ENCODE measurements at places on chromosomes 4 and X. TPM values are rescaled to one million over a fixed set of nuclear protein-coding genes. Genes with fewer than 3 reads are reported as not detected.

DNA sequence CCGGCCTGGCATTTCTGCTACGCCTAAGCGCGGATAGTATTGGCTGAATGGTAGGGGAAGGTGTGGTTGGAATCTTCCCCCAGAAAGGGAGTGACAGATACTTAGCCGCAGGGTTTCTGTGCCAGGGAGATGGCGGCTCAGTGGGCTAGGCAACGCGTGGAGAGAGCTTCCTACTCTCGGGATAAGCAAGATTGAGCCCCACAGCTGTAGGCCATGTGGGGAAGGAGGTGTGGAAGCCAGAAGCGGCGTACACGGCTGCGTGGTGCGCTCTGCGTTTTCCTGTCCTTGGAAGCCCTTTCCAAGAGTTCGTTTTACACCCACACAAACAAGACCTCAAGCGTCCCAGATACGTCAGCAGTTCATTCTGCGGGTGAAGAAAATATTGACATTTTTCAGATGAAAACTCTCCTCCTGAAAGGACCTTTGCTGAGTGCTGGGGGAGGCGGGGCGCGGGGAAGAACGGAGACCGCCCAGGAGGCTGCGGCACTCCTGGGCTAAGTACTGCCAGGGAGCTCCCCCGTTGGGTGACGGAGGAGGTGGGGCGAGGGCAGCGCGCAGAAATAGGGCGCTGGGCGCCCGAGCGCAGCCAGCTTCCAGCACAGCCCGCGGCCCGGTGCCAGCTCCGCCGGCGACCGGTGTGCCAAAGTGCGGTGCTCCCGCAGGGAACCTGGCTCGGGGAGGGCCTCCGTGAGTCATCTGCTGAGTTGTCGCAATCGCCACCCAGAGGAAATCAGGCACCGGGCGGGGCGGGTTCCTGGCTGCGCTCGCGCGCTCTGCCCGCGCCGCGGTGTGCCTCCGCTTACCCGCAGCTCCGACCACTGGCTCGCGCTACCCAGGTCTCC is at the start of gene GPAT3:
GPAT3 (plus strand) TSS at position 589 of the 842 bp plus-strand sequence. CDS start 515 bp downstream, outside the sequence.
- peaks cover 74% of the 10 kb centered on the region for H3K27me3 ChIP-seq
- no peak within 1 kb of the TSS for H3K27ac ChIP-seq
- DNase-seq: peak; percentile 87
- H3K4me3 ChIP-seq: peak within 1 kb of the TSS; percentile 77
- no peaks in the 10 kb centered on the region for H3K36me3 ChIP-seq

- no peak overlapping the region for H3K4me3 ChIP-seq
- H3K27ac ChIP-seq: no peak overlapping the region
- no peaks in the 10 kb centered on the region for H3K27me3 ChIP-seq
- DNase-seq: no peak
- peaks cover 43% of the 10 kb centered on the region for H3K36me3 ChIP-seq
These were observed 236.7 kb downstream of the FRAS1 start for GRCh38 chr4:78293821-78294301.

GRCh38 chrX:49155243-49155899 is 7.2 kb upstream of the MAGIX start:
- H3K36me3 ChIP-seq: no peaks in the 10 kb centered on the region
- peak overlapping the region; percentile 72 for H3K4me3 ChIP-seq
- DNase-seq: peak; percentile 77

DNA sequence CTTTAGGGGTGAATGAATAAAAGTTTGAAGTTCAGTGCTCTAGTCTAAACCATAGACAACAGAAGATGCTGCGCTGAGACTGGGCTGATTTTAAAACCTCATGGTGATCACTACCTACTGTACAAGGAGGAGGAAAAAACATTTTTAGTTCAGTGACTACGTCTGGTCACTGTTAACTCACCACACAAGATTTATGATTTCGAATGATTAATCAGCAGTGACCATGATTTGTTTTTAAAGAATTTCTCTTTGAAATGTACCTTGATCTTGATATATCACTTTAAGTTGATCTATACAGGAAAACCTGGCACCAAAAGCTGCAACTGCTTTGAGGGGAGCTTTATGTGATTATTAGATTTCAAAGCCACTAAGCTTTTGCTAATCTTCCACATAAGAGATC is 286.3 kb downstream of the PDGFC start:
- no peak for DNase-seq
- H3K27ac ChIP-seq: peak overlapping the region; percentile 50
- H3K27me3 ChIP-seq: no peaks in the 10 kb centered on the region
- no peaks in the 10 kb centered on the region for H3K36me3 ChIP-seq
- no peak overlapping the region for H3K4me3 ChIP-seq

- H3K36me3 ChIP-seq: no peaks in the 10 kb centered on the region
- H3K27me3 ChIP-seq: no peaks in the 10 kb centered on the region
- no peak overlapping the region for H3K27ac ChIP-seq
These were observed 34.3 kb downstream of the IRF2 start for GRCh38 chr4:184439856-184440594.

GRCh38 chrX:138865093-138865649 is 153.7 kb upstream of the FGF13 start:
- H3K36me3 ChIP-seq: no peaks in the 10 kb centered on the region
- H3K27me3 ChIP-seq: no peaks in the 10 kb centered on the region
- H3K4me3 ChIP-seq: no peak overlapping the region
- no peak for DNase-seq
- H3K27ac ChIP-seq: no peak overlapping the region

DNA sequence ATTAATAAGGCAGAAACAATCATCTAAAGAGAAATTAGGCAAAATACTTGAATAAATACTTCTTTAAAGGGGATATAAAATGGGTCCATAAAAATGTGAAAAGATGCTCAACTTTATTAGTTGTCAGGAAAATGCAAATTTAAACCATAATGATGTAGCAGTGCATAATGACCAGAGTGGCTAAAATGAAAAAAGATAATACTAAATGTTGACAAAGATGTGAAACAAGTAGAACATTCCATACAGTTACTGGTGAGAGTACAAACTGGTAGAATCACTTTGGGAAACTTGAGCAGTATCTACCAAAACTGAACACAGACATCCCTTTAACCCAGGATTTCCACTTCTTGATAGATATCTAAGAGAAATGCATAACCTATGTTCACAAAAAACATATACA is 5.0 kb downstream of the ARSJ start:
- H3K27me3 ChIP-seq: peaks cover 25% of the 10 kb centered on the region
- H3K36me3 ChIP-seq: no peaks in the 10 kb centered on the region
- no peak overlapping the region for H3K27ac ChIP-seq
- H3K4me1 ChIP-seq: no peaks in the 10 kb centered on the region
- no peak overlapping the region for H3K4me3 ChIP-seq

The ALPK1 gene
- total RNA-seq: not detected

DNA sequence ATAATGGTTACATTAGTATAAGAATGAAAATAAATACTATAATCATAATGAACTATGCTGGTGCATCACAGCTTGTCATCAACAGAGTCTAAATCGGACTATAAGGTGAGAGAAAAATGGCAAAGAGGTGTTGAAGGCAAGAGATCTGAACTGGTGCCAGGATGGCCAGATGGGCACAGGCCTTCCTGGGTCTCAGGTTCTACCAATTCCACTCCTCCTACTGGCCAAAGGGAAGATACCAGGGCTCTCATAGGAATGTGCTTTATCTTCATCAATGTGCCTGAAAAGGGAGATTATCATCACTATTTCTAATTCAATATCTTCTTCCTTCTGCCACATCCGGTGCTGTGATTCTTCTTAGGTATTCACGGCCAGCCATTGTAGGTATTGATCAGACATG is 107.6 kb downstream of the GASK1B start:
- peak; percentile 49 for DNase-seq
- no peaks in the 10 kb centered on the region for H3K27me3 ChIP-seq
- no peaks in the 10 kb centered on the region for H3K36me3 ChIP-seq
- no peaks in the 10 kb centered on the region for H3K4me1 ChIP-seq

The MAGEB10 gene
- not detected for total RNA-seq

GRCh38 chr4:173398779-173399415 is at the start of gene SCRG1:
TSS of gene SCRG1 (minus strand) at chr4:173399116. CDS start at chr4:173391414, 7,702 bp downstream.
- no peak for DNase-seq
- no peaks in the 10 kb centered on the region for H3K4me1 ChIP-seq
- no peaks in the 10 kb centered on the region for H3K27me3 ChIP-seq
- no peak within 1 kb of the TSS for H3K4me3 ChIP-seq
- no peaks in the 10 kb centered on the region for H3K36me3 ChIP-seq
- H3K27ac ChIP-seq: no peak within 1 kb of the TSS

DNA sequence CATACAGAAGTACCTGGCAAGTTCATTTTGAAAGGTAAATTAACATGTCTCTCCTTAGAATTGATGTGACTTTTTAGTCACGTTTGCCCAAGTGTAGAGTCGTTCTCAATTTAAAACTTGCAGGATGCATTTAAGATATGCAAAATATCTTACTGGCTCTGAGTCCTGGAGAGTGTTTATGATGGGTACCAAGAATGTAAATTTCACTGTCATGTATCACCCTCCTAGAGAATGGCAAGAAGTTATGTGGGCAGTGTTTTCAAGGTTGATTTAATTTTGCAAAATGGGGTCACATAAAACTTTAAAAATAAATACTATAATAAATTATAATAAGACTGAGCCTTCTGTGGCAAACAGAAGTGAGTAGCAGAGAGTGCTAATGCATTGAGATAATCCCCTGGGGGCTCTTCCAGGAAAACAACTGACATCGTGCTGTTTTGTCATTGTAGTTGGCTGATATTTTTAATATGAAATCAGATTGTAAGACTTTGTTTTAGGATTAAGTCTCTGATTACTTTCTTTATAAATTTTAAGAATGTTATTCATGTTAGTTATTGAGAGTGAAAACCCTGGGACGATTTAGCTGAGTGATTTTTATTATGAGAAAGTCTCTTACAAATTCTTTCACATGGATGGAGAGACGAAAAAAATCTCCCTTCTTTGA is 103.0 kb downstream of the AFF1 start:
- peaks cover 47% of the 10 kb centered on the region for H3K4me1 ChIP-seq
- peak overlapping the region; percentile 98 for H3K27ac ChIP-seq
- H3K4me3 ChIP-seq: peak overlapping the region; percentile 7
- H3K27me3 ChIP-seq: no peaks in the 10 kb centered on the region
- DNase-seq: no peak

DNA sequence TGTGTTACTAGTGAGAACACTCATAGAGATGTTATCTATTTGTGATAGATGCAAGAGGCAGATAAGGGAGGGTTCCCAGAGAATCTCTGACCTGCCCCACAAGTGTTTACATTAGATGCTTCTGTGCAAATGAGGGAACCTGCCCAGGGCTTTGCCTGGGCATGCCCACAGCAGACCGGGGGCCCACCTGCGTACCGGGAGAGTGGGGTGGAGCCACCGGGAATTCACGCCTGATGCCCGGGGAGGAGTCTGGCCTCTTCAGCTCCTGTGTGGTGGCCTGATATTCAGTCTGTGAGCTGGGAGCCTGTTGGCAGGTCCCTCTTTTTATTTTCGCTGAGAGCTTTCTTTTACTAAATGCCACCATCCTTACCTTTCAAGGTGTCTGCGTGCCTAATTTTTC is 155.7 kb downstream of the SNCA start:
- no peaks in the 10 kb centered on the region for H3K27me3 ChIP-seq
- peak; percentile 92 for DNase-seq
- H3K4me1 ChIP-seq: peaks cover 7% of the 10 kb centered on the region

DNA sequence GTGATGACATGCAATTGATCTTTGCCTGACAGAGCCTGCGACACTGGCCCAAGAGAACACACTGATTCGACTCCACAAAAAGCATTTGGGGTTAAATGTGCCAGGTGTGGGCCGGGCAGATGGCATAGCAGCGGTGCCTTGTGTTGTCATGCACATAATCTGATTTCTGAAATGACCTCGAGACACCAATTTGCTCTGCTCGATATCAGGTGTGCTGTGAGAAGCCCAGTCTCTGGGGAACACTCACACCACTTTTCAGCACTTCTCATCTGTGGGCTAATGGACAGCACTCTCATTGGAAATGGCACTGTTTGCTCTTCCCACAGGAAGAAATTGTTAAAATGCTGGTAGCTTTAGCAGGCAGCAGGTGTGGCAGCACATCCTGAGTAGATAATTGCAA is 738.3 kb upstream of the TENM3 start:
- H3K27ac ChIP-seq: no peak overlapping the region
- no peak overlapping the region for H3K4me3 ChIP-seq
- no peaks in the 10 kb centered on the region for H3K36me3 ChIP-seq

The NAT8L gene
- 5.0 TPM for total RNA-seq

- DNase-seq: no peak
- no peak overlapping the region for H3K4me3 ChIP-seq
- H3K27me3 ChIP-seq: no peaks in the 10 kb centered on the region
- no peaks in the 10 kb centered on the region for H3K4me1 ChIP-seq
- no peaks in the 10 kb centered on the region for H3K36me3 ChIP-seq
These were observed 14.0 kb downstream of the PDGFC start for GRCh38 chr4:156957556-156957955.

DNA sequence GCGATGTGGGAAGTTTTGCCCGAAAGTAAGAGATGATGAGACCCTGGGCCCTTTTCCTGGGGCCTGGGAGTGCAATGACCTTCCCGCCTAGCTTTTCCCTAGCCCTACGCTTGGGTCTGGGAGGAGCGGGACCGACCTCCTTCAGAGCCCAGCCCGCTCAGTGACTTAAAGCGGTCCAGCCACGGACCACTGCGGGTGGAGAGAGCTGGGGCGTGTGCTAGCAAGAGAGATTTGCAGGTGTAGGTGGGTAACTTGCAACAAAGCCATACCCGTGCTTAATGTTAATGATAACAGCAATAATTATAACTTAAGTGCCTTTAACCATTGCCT is 503 bp upstream of the PDE5A start:
- H3K4me1 ChIP-seq: no peaks in the 10 kb centered on the region
- DNase-seq: no peak
- no peak overlapping the region for H3K27ac ChIP-seq
- H3K4me3 ChIP-seq: peak overlapping the region; percentile 78

The TMPRSS11A gene
- not detected for total RNA-seq

DNA sequence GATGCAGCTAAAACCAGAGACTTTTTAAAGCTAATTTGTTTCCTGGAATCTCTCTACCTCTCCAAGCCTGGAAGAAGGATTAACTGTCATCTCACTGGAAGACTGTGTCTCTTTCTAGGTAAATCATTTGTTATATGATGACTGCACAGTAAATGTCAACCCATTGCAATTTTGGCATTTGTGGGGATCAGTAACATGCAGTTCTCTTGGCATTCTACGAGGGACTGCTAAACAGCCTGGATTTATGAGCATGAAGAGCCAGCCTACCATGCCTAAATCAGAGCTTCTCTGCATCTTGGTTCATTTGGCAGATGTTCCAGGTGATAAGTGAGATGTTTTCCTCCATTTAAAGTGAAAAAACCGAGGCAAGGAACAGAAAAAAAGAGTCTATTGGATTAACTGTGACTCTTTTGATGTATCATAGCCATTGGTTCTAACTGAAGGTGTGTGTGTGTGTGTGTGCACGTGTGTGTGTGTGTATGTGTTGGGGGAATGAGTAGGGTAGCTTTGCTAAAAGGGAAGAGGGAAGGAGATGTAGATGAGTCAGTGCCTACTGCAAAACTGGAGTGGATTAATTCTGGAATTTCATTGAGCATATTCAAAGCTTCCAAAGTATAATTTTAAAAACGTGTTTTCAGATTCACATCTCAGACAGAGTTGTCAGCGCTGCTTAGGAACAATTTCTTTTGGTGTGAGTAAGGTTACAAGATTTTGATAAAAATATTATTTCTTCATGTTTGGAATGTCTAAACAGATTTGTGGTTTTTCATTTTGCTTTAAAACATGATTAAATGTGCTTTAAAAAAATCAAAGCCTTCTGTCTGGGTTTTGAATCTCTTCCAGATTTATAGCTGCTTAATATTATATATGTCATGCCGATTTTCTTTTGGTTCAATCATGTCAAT is 123.2 kb upstream of the LNX1 start:
- no peak overlapping the region for H3K27ac ChIP-seq
- H3K4me1 ChIP-seq: no peaks in the 10 kb centered on the region
- no peak for DNase-seq
- H3K27me3 ChIP-seq: peaks cover 28% of the 10 kb centered on the region
- H3K4me3 ChIP-seq: no peak overlapping the region
- H3K36me3 ChIP-seq: no peaks in the 10 kb centered on the region

The ARR3 gene
- total RNA-seq: not detected

All from endodermal cell (in vitro differentiated cells).